ENCODE measurements at places on chromosomes 4 and X.

- no peak for DNase-seq
Observed at GRCh38 chr4:167176723-167177367, 57.4 kb downstream of the SPOCK3 start.

DNA sequence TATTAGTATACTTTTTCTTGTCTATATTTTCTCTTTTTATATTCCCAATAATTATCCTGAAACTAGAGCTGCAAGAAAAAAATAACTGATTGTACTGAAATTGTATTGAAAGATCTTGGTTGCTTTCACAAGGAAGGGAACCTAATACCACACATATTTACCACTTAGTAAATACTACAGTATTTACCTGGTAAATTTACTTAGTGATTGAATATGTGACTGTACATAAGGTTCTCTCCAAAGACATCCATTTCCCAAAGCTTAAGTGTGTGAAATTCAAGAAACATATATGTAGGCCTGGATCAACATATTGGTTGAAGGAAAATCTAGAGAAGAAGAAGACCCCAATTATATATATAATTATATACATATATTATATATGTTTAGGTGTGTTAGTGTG is 1272.7 kb downstream of the C4orf33 start:
- DNase-seq = no peak

DNA sequence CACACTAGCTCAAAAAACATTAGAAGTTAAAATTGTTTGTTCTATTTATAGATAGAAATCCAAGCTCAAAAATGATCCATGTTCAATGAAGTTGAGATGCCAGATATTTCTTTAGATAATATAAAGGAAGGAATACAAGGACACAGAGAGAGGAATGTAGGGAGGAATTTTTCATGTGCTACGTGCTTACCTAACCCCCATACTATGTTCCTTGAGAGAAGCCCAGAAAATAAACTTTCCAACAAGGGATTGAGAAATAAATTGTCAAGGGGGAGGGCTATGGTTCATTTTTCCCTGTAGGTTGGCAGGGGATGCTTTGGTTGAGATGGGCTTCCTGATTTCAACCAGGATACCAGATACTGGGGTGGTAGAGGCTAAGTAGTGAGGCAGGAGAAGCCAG is 15.6 kb upstream of the ADH5 start:
- no peak for DNase-seq

GRCh38 chr4:2846172-2846571 is 2.5 kb downstream of the ADD1 start:
- no peak for DNase-seq

- DNase-seq = peak; percentile 21
Observed at GRCh38 chr4:53558065-53558801, 33.1 kb downstream of the LNX1 start.

- peak; percentile 92 for DNase-seq
Observed at GRCh38 chrX:153381684-153382532, 19.2 kb downstream of the PNMA6E start.

- peak; percentile 76 for DNase-seq
Observed at GRCh38 chrX:150899191-150899757, 806 bp upstream of the CD99L2 start.

DNA sequence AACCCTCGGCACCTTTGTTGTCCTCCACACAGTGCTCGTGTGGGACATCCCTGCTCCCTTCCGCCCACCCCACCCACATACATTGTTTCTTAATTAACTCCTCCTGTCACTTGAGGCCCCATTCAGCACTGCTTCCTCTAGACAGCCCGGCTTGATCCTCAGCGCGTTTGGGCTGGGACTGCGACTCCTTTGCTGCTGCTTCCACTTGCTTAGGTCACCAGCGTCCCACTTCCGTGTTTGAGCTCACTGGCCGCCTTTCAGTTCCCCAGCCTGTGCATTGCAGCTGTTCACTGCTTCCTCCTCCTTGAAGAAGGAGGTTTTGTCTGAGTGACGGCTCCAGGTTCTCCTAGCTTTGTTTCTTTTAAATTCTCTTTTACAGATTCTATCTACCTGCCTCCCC is 16.1 kb downstream of the RNF4 start:
- DNase-seq = peak; percentile 93

- DNase-seq = no peak
Observed at GRCh38 chrX:101220662-101221260, 1.2 kb downstream of the DRP2 start.

- no peak for DNase-seq
Observed at GRCh38 chr4:156512622-156513021, 459.0 kb downstream of the PDGFC start.

DNA sequence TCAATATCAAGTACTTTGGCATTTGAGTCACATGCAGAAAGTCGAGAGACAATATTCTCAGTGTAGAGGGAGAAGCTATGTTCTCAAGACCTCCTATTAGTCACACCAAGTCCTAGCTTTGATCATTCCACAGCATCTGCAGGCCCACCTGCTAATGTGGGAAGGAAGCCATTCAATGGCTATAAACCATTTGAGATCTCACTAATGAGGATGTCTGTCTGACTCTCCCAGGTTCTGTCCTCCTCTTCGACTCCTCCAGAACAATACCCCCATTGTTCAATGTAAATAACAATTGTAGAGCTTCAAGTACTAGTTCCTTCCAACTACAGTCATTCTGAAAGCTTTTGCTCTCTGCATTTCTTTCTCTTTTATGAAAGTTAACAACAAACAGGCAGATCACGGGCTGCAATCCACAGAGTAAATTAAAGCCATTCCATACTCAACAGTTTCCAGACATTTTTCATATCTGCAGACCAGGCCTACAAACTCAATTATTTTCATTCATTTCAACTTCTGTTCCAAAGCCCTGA is 140.2 kb upstream of the EDNRA start:
- DNase-seq = no peak

- DNase-seq = peak; percentile 12
Observed at GRCh38 chr4:170423137-170423536, 333.4 kb upstream of the AADAT start.

DNA sequence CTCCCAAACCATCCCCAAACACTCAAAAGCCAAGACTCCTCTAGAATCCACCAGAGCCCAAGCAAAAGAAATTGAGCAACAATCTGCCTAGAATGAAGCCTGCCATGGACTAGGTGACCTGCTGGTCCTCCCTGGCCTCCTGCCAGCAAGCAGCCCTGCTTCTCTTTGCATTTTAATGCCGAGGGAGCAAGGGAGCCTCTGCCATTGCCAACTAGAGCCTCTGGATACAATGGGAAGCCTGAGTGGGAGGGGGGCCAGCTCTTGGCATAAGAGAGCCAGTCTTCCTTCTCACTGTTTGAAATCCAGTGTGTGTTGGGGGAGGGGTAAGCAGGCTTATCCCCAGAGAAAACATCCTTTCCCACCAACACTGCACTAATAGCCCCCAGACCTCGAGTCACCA is 1.5 kb upstream of the GDPD2 start:
- DNase-seq = no peak

GRCh38 chr4:4855301-4856070 is 4.0 kb upstream of the MSX1 start:
- no peak for DNase-seq

DNA sequence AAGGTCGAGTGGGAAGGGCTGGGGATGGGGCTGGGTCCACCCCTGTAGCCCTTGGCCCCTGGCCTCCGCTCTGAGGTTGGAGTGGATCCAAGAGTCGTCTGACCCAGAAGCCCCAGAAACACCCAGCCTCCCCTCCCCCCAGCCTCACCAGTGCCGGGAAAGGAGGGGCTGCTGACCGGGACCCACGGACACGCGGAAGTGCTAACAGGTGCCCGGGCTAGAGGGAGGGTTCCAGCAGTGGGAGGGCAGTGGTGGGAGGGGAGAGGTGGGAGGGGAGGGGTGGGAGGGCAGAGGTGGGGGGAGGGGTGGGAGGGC is 131.8 kb upstream of the NKX1-1 start:
- DNase-seq = no peak

- DNase-seq = peak; percentile 58
Observed at GRCh38 chrX:120468071-120468470, 1.0 kb downstream of the LAMP2 start.

GRCh38 chr4:151917145-151917734 is 156.4 kb upstream of the GATB start:
- no peak for DNase-seq

DNA sequence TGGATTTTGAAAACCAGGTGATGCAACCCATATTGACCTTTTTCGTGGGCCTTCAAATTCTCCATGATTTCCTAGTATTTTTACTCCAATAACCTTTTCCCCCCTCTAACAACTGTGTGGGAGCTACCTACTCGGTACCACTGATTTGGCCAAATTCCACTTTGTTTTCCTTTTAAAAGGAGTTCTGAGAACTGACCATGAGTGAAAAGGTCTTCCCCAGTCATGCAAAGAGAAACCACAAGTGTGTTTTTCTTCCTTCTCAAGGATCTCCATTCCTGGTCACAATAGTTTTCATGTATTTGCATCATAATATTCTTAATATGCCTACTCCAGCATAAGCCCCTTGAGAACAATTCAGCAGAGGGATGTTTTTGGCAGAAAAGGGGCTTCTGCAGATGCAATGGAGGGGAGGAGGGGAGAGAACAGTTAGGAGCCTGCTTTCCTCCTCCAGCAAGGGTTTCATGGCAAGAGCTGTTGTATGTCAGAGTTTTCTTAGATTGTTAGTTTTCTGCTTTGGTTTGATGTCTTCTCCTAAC is 195.3 kb upstream of the ANXA3 start:
- DNase-seq = no peak

GRCh38 chr4:118327554-118328241 is 25.1 kb downstream of the PRSS12 start:
- no peak for DNase-seq

DNA sequence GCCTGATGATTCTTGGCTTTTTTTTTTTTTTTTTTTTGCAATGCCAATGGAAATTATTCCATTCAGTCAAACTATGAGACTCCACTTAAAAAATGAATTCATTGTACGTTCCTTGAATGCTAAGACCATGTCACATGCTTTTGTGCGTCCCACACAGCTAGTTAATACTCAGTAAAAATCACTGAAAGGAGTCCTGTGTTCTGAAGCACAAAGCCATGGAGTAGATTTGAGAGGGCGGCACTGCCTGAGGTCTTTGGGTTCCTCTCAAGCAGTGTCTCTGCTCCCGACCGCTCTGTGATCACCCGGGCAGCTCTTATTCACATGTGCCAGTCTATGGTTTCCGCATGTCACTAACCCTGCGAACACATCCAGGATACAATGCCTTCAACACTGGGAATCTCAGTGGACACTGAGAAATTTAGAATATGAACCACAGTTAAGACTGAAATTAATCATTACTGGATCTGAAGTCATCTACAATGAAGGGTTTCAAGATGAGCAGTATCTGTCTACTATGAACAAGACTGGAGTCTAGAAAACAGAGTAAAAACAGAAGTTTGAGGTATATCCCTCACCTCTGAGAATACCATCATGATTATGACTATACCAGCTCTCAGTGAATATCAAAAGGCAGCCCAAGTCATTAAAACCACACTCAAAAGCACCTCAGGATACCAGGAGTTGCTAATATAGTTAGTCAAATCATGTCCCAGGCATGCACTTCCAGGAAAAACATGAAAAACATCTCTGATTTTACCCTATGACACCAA is 193.0 kb downstream of the MGST2 start:
- DNase-seq = no peak

DNA sequence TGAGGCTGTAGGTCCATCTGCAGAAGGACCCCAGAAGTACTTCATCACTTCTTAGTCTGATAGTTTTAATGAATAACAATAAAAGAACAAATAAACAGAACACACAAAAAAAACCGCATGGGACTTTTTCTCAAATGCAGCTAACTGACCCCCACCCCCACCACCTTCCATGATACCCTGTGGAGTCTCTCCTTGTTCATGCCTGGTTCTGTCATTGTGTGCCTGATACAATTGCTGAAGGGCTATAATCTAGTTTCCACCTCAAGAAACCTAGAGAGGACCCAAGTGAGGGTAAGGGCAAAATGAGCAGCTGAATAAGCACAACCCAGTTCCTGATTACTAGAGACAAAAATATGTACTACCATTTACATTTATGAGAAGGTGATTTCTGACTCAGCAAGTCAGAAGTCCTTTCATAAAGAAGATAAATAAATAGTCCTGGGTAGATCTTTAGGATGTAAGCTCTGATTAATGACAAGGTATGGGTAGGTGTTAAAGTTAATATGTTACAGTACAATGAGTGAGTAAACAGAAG is 155.1 kb downstream of the TMA16 start:
- DNase-seq = no peak

GRCh38 chrX:15564981-15565579 is 35.7 kb downstream of the ACE2 start:
- DNase-seq = peak; percentile 74

DNA sequence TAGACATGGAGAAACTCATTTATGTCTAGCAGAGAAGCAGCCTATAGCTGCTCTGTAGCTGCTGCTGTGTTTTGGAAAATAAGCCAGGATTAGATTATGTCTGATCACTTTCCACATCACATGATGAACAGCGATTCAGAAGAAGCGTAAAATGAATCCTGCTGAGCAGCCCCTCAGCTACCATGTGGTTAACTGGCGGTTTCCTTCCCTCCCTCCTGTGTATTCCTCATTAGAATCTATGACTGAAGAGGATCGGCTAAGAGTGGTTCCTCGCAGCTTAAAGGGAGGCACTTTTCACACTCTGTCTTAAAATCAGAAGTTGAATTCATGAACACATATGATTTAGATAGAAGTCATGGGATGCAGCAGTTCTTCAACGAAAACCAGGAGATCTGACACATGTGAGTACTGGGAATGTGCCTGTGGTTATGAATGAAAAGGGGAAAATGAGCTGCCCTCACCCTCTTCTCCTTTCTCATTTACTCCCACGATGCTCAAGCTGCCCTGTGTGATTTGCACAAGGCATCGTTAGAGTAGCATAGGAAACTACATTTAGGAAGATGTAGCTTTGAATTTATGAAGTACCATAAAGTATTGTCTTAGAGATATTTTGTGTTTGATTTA is at the start of gene PPEF1:
PPEF1 (plus strand) TSS at position 220 of the 624 bp plus-strand sequence; CDS start at position 356, 136 bp downstream.
- DNase-seq = peak; percentile 61

DNA sequence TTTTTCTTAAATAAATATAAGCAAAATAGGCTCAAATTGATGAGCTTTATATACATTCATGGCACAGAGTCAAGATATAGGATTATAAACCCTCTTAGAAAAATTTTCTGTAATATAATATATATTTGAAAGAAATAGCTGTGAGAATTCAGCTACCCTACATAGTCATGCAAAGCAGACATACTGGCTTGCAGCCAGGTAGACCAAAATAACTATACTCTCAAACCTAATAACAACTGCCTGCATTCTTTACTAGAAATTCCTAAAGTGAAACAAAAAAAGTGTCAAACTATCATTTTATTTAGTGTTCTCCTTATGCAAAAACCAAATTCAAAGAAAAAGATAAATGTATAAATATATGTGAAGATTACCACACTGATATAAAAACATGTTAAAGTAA is 1390.2 kb downstream of the C4orf33 start:
- no peak for DNase-seq
